OCI-M1 (cell line): ENCODE measurements at places on chromosomes 7 and 10.

- no peak for DNase-seq
Observed at GRCh38 chr10:70130878-70131559, 1.6 kb downstream of the AIFM2 start.

DNA sequence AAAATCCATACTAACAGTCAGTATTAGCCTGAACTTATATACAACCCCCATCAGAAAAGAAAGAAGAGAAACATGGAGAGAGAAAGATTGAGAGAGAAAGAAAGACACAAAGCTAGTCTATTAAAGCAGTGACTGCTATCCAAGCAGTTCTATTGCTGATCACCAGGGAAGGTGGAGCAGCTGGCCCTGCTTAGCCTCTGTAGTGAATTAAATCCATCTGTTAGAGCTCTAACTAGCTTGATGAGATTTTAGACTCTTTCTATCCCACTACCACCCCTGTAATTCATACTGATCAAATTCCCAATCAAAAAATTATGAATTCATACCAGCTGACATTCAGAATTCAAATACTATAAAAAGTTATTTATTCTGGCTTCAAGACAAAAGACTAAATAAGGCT lies 486.0 kb upstream of the LRRN3 start:
- DNase-seq = no peak

DNA sequence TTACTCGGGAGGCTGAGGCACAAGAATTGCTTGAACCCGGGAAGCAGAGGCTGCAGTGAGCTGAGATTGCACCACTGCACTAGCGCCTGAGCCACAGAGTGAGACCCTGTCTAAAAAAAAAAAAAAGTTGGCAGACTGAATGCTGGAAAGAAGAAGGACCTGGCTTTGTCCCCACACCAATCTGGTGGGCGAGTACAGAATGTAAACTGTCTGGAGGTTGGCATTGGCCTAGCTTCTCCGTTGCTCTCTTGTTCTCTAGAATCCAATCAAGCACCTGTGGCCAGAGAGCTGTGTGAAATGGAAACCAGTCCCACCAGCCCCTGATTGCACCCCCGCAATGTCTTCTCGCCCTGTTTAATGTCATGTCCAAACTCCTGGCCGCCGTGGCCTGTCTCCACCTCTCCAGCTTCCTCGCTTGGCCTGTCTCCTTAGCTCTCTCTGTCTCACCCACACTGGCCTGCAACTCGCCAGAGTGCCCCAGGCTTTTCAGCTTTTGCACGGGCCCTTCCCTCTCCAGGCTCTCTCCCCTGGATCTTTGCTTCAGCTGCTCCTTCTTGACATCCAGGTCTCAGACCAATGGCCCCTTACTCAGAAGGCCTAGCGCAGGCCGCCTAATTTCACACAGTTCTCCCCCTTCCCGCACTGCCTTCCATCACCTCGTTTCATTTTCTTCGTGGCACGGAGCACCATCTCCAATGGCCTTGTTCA lies 670 bp upstream of the AGK start:
- DNase-seq = no peak

GRCh38 chr10:60883187-60883586 lies 60.8 kb downstream of the RHOBTB1 start:
- DNase-seq = peak; percentile 48

GRCh38 chr10:13943735-13944398 lies 357.1 kb downstream of the PRPF18 start:
- no peak for DNase-seq

DNA sequence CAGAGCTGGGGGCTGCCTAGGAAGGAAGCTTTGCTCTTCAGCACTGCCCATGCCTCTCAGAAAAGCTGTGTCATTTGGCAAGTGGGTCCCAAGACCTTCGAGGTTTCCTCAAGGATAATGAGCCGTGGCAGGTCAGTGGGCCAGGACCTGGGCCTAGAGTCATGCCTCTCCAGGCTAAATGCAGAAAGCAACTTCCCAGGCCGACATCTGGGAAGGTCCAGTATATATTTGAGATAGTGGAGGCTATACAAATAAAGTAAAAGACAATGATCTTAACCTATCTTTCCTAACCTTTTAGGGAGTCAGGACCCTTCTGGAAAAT lies 2.4 kb upstream of the HOXA10 start:
- no peak for DNase-seq

DNA sequence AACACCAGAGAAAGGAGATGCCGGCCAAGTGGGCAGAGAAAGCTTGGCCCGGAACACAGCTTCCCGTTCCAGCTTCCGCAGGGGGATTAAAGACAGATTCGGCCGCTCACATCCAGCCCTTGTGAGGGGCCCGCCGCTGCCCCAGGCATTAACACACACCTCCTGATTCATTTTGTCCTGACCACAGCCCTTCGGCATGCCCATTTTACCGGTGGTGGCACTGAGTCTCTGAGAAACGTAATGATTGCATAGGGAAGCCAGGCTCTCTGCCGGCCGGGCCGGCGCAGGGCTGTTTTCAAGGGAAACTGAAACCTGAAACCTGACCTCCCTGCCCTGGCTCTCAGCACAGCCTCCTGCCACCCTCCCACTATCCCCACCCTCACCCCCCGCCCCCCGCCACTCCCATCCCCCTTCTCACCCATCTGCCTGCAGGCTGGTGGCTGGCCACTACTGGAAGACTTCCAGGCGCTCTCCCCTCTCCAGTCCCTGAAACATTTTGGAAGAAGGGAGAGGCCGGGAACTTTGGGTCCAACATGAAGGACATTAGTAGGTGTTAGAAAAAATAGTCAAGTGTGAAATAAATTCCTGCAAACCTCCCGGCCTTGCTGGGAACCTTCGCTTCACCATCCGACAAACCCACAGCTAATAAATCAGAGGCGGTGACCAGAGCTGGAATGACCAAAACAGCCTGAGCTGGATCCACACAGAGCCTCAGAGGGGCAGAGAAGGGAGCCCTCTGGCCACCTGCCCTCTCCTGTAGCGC lies 83.5 kb upstream of the CUX1 start:
- DNase-seq = peak; percentile 66

GRCh38 chr10:101506829-101507661 lies 81.0 kb downstream of the POLL start:
- DNase-seq = no peak

DNA sequence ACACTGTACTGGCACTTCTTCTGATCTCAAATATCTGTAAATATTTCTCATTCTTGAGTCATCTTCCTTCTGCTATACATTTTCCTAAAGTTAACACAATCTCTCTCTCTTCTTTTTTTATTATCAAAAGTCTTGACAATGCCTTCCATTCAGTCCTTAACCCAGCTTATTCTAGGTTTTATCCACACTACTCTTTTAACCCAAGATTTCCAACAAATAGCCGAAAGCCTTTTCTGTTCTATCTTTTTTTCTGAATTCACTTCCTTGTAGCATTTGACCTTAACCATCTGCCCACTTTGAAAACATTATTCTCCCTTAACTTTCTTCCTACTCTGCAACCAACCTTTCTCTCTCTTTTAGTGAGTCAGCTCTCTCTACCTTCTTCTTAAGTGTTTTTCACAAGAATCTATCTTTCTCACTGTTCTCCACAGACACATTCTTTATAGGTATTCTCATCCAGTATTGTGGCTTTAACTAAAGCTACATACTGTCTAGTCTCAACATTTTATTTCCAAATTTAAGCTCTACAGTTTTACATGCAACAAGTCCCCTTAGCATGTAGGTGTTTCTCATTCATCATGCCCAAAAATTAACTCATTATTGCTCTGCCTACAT lies 915.6 kb downstream of the KCNMA1 start:
- no peak for DNase-seq

GRCh38 chr10:26372513-26373354 lies 65.4 kb upstream of the APBB1IP start:
- no peak for DNase-seq

DNA sequence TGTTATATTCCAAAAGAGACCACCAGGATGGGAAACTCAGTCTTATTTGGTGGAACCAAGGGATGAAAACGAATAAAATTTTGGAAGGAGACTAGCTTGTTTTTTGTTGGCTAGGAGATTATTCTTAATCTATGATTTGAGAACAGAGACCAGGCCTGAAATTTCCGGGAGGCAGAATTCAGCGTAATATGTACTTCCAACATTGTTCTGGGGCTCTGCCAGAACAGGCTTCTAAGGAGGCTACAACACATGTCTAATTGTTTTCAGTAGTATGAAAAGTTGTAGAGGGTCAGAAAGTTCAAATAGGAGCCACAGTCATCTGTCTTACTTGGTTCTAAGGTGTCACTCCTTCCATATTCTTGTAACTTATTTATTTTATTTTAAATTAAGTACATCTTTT lies 1.7 kb downstream of the DDX21 start:
- DNase-seq = peak; percentile 55

DNA sequence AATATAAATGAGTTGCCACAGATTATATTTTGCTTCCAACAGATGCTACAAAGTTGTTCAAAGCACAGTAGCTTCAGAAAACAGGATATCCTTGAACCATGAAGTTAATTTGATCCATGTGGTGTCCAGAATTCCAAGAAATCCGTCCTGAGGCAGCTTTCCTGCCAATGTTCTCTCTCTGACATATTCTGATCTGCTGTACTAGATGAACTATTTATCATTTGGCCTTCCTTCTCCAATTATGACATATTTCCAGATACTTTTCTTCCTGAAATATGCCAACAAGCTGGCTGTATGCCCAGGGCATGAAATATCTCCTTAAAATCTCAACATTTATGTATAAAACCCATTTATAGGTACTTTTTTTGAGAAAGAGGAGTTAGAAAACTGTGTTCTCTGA lies 141.1 kb downstream of the SPAG6 start:
- no peak for DNase-seq

- DNase-seq = no peak
Observed at GRCh38 chr7:27965650-27966049, 214.9 kb downstream of the JAZF1 start.

DNA sequence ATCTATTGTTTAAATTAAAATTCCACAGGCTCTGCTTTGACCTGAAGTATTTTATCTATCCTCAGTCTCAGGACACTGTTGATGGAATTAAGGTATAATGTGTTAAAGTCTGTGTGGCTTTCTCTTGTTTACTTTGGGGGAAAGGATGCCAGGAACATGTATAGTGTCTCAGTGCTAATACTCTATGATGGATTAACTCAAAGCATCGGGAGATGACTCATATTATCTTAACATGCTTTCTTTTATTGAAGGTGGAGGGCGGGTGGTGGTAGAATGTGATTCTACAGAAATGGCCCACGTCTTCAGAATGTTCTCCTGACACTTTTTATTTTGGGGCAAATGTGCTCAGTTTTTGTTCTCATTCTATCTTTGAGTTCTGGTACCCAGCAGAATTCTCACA lies 189.0 kb downstream of the ANKRD30A start:
- DNase-seq = no peak

DNA sequence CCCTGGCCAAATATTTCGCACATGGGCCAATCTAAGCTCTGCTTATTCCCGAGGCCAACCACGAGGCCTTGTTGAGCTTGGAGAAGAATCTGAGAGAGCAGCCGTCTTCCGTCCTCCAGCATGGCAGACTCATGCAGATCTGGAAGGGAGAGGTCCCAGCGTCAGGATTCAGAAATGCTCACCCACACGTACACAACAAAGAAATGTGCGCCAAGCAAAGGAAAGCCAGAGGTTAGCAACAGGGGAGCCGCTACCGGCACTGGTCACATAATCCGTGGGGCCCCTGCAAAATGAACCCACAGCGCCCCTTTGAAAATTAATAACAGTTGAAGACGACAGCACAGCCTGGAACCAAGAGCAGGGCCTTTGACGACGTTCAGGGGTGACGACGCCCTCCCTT lies 25.4 kb upstream of the PRKAG2 start:
- no peak for DNase-seq

DNA sequence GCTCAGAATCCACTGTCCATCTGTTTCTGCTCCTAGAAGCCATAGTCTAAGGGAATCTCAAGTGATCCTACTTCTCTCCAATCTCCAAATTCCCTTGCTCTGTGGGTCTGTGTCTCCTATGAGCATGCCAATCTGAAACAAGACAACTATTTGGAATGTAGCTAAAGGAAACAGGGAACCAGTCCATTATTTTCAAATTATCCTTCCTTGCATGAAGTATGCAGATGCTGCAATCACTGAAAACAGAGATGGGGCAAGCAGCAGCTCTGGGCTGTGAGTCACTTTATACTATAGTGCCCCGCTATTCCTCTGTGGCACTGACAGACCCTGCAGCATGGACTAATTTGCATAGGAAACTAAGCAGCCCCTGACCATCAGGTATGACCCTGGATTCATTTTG lies 76.9 kb upstream of the PRSS58 start:
- DNase-seq = no peak

- DNase-seq = no peak
Observed at GRCh38 chr7:137838706-137839315, 8.0 kb downstream of the DGKI start.

DNA sequence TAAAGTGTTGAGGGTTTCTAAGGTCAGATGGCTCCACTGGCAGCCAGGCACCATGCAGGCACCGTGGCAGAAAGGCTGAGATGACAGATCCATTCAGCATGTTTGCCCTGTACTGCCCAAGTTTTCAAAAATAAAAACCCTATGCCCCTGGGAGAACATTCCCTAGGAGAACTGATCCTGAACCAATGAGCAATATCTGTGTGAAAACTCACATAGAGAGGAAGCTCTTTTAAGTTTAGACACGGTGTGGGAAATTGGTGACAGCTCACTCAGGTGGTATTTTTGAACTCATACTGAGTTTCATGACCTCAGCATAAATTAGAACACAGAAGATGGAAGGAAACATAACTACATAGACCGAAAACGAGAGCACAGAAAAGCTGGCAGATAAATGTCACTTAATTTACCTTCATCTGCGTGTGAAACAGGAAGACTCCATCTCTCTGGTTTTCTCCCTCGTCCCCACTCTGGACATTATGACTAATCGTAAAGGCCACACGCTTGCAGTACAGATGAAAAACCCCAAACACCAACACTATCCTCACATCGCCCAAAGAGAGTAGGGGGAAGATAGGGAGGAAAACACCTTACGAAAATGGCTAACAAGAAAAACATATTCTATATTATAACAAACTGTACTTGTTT lies 127.8 kb downstream of the ICA1 start:
- DNase-seq = no peak

- peak; percentile 52 for DNase-seq
Observed at GRCh38 chr10:24503461-24504320, 220.0 kb downstream of the ARHGAP21 start.

- DNase-seq = no peak
Observed at GRCh38 chr10:34018129-34018528, 683.7 kb upstream of the NRP1 start.

GRCh38 chr10:69914398-69915214 lies 112.9 kb downstream of the COL13A1 start:
- peak; percentile 65 for DNase-seq

GRCh38 chr7:33191340-33191739 lies 62.0 kb downstream of the BBS9 start:
- DNase-seq = peak; percentile 23

- peak; percentile 34 for DNase-seq
Observed at GRCh38 chr10:34650156-34650555, 164.9 kb downstream of the PARD3 start.

DNA sequence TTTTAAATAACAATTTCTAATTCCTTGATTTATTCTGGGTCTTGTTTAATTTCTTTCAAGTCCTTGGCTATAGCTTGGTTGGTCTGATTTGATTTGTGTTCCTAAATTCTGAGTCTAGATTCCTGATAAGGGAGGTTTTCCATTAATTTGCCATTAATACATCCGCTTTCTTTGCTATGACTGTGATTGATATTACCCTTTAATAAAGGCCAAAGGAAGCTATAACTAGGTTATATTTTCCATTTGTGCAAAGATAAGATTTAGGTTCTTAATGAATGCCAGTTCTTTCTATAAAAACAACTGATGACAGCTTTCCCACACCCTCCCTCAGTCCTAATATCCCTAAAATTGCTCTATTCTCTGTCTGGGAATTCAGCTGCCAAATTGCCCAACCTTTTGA lies 28.2 kb downstream of the NDUFB2 start:
- DNase-seq = no peak
